ENCODE measurements at places on chromosomes 11 and 22. TPM values are rescaled to one million over a fixed set of nuclear protein-coding genes. Genes with fewer than 3 reads are reported as not detected.

ZNF214 gene
- total RNA-seq, result 1.9 TPM

SCGB2A2 gene
- total RNA-seq, result not detected

OR51B4 gene
- total RNA-seq, result not detected

SCUBE1 gene
- total RNA-seq, result not detected

OR8D1 gene
- not detected for total RNA-seq

GGTLC2 gene
- not detected for total RNA-seq

SEC14L6 gene
- not detected for total RNA-seq

ZC3H12C gene
- 16.8 TPM for total RNA-seq

PATE4 gene
- not detected for total RNA-seq

FREY1 gene
- total RNA-seq, result 0.29 TPM

CHADL gene
- 4.0 TPM for total RNA-seq

OR2D2 gene
- total RNA-seq, result not detected

SLC22A9 gene
- total RNA-seq, result not detected

TEAD1 gene
- total RNA-seq, result 136 TPM

MMP20 gene
- total RNA-seq, result 0.13 TPM

SOX6 gene
- total RNA-seq, result 1.1 TPM

RAB39A gene
- total RNA-seq, result not detected

PYGM gene
- total RNA-seq, result 23.5 TPM

OR6Q1 gene
- total RNA-seq, result not detected

ACTN3 gene
- 0.75 TPM for total RNA-seq

SEPTIN5 gene
- total RNA-seq, result 123 TPM

F2 gene
- total RNA-seq, result not detected

TSGA10IP gene
- not detected for total RNA-seq

PDGFD gene
- total RNA-seq, result not detected

ARHGAP42 gene
- total RNA-seq, result 21.2 TPM

BIK gene
- not detected for total RNA-seq

OR2D3 gene
- total RNA-seq, result not detected

C11orf42 gene
- not detected for total RNA-seq

UPK2 gene
- not detected for total RNA-seq

KREMEN1 gene
- 84.1 TPM for total RNA-seq

YPEL4 gene
- 2.2 TPM for total RNA-seq

APOA4 gene
- total RNA-seq, result not detected

RFPL2 gene
- not detected for total RNA-seq

MTA2 gene
- 66.9 TPM for total RNA-seq

EIF3F gene
- 234 TPM for total RNA-seq

IGF2 gene
- 330 TPM for total RNA-seq

CCDC34 gene
- total RNA-seq, result 3.0 TPM

DBX1 gene
- not detected for total RNA-seq

KIAA0930 gene
- 32.1 TPM for total RNA-seq

IFITM10 gene
- total RNA-seq, result 8.2 TPM

CASP5 gene
- not detected for total RNA-seq

CALCA gene
- total RNA-seq, result not detected

FOLR3 gene
- total RNA-seq, result not detected

GTSE1 gene
- 0.35 TPM for total RNA-seq

HBB gene
- not detected for total RNA-seq

SPTBN2 gene
- 1.1 TPM for total RNA-seq

MEI1 gene
- total RNA-seq, result not detected

MMP12 gene
- total RNA-seq, result not detected

PLA2G6 gene
- total RNA-seq, result 15.6 TPM

OR2AG2 gene
- not detected for total RNA-seq

GSTT2 gene
- 1.7 TPM for total RNA-seq
